HS-27A (cell line): ENCODE measurements at places on chromosomes 13 and 19.

DNA sequence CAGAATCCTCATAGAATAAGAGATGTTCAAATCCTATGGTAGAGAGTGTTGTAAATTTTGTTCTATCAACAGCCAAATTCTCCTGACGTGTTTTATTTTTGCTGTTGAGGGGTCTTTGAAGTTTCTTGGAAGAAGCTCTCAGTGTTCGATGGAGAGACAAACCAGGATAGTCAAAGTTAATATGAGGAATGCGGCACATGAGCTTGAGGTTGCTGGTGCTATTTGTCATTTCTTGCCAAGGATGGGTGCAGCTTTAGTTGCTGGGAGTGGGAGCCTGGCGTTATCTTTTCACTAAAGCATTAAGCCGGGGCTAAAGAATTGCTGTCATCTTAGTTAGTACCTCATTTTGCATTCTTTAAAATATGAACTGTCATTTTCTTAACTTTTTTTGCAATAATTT lies 239.9 kb upstream of the CSNK1A1L start:
- DNase-seq = no peak

DNA sequence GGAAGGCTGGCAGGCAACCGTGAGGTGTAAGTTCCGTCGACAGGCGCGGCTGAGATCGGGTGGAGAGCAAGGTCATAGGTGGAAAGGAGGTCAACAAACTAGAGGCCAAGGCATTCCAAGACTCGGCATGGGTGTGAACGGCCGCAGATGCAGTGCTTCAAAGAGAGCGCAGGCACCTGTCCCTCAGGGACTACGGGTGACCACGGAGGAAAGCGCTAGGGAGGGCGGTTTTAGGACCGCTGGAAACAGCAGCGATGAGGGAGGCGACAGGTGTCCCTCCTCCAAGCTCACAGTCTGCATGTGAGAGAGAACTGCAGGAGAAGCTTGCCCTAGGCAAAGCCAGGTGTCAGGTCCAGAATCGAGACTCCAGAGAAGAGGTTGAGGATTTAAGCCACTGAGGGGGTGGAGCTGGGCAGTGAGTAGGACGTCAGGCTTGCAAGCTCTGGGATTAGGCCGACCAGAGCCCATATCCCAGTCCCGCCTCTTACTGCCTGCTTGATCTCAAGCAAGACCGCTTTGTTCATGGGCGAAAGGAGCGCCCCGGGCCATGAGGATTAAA lies 1.6 kb upstream of the MLNR start:
- DNase-seq = no peak

GRCh38 chr13:53885997-53886396 lies 857.4 kb downstream of the OLFM4 start:
- DNase-seq = no peak

- DNase-seq = no peak
These were observed 17.9 kb downstream of the GPR183 start for GRCh38 chr13:99289271-99289670.

GRCh38 chr13:113171250-113172125 lies 13.0 kb downstream of the PROZ start:
- no peak for DNase-seq

- DNase-seq = peak; percentile 8
These were observed 1332.0 kb upstream of the PCDH20 start for GRCh38 chr13:62747629-62748028.

DNA sequence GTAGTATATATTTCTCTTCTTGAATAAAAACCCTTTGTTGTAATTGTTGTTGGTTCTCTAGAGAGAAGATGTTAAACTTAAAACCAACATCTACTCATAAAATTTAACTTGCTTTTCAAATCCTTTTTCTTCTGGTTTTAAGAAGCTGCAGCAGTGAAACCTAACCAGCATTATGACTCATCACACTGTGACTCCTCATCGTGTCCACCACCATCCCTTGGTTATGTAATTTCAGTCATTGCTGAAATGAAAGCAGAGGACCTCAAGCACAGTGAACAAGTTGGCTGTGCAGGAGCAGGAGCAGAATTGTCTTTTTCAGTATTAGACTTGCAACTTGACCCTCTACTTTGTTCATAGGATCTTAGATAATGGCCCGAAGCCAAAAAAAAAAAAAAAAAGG lies 64.9 kb upstream of the HTR2A start:
- no peak for DNase-seq

- peak; percentile 76 for DNase-seq
These were observed 799 bp downstream of the PVR start for GRCh38 chr19:44644402-44645016.

DNA sequence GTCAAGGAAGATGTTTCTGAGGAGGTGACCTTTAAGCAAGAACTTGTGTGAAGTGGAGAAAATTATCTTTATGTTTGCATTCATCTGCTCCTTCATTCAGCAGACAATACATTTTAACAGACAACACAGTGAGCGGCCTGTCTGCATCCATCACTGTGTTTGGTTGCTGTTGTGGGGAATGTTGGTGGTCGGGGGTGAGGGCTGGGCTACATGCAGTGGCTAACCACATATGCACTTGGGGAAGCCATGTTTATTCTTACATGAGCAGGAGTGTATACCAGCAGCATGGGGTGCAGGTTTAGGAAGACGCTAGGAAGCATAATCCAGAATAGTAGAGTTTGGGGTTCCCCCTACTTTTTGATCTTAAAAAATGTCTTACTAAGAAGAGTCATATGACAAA lies 66.4 kb downstream of the DHRS12 start:
- DNase-seq = no peak

GRCh38 chr19:39038098-39038497 lies 5.7 kb upstream of the FBXO27 start:
- DNase-seq = no peak

- DNase-seq = no peak
These were observed 24.1 kb upstream of the WDFY2 start for GRCh38 chr13:51559946-51560735.

DNA sequence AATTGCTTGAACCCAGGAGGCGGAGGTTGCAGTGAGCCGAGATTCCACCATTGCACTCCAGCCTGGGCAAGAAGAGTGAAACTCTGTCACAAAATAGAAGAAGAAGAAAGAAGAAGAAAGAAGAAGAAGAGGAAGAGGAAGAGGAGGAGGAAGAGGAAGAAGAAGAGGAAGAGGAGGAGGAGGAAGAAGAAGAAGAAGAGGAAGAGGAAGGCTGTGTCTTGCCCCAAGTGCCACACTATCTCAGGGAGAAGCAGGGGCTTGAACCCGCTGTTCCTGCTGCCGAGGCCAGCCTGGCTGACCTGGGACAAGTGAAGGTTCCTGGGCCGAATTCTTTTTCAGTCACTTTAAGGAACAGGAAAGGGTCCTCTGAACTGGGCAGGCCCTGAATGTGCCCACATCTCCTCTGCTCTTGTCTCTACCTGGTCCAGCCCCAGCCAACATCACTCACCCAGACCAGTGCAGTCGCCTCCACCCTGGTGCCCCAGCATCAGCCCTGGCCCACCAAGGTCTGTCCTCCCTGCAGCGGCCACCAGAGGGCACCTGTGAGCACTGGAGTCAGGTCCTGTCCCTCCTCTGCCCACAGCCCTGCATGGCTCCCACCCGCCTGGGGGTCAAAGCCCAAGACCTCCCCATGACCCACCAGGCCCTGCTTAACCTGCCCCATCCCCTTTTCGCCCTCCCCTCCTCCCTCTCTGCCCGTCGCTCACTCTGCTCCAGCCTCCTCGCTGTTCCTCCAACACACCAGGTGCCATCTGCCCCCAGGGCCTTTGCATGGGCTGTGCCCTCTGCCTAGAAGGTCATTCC lies 20.0 kb downstream of the TICAM1 start:
- no peak for DNase-seq

GRCh38 chr19:28886708-28887107 lies 326.2 kb downstream of the UQCRFS1 start:
- DNase-seq = no peak

- no peak for DNase-seq
These were observed 11.7 kb downstream of the ATP7B start for GRCh38 chr13:51999510-51999911.

GRCh38 chr19:17975032-17975431 lies 8.1 kb downstream of the KCNN1 start:
- no peak for DNase-seq

- DNase-seq = no peak
These were observed 8.9 kb downstream of the RTBDN start for GRCh38 chr19:12825254-12826131.

- DNase-seq = no peak
These were observed 179.6 kb upstream of the HTR2A start for GRCh38 chr13:47076500-47076899.

DNA sequence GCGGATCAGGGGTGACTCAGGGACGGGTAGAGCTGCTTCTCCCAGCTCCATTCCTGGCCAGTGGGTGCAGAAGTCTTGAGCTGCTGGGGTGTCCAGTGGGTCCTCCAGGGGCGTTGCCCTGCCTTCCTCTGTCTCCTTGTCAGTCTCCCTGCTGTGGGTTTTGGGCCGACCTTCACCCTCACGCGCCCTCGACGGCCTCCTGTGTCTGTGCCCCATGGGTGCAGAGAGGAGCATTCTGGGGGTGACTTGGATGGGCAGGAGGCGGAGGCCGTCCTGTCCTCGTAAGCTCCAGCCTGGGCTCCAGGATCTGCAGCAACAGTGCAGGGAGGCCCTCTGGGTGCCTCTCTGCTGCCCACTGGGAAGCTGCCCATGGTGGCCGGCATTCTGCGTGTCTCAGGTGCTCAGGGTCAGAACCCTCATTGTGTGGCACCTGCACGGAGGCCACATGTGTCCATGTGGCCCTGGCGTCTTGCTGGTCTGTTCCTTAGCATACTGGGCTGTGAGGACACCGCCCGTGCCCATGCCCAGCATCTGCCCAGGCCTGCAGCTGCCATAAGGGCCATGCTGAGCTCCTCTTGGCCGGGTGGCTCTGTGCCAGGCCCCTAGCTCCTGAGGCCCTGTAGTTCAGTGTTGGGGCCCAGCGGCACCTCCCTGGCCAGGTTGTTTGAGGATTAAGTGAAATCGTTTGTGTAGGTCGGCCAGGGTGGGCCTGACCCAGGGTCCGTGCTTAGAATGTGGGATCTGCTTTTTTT lies 17.3 kb downstream of the DOT1L start:
- no peak for DNase-seq

DNA sequence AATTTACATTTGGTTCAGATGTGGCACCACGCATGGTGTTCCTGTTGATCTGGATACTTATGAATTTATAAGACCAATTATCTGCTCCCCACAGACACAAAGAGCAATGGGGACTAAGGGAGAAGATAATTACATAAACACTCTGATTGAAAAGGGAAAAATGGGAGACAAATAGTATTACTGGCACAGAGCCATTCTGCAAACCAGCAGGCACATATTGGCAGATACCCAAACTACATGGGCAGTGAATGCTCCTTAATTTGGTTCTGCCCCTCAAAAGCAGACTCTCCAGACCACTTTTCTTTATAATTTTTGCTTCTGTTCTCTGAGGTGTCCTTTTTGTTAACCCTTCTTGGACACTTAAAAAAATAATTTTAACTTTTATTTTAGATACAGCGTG lies 1674.2 kb downstream of the PCDH9 start:
- DNase-seq = no peak
